ENCODE measurements at places on chromosomes 7 and 10.

- no peak for DNase-seq
Measured at GRCh38 chr7:111172564-111173257, 81.8 kb downstream of the LRRN3 start.

GRCh38 chr10:51066231-51066630 is 8.1 kb upstream of the PRKG1 start:
- DNase-seq = no peak

GRCh38 chr10:95429639-95430038 is 131.5 kb downstream of the SORBS1 start:
- DNase-seq = peak; percentile 95

DNA sequence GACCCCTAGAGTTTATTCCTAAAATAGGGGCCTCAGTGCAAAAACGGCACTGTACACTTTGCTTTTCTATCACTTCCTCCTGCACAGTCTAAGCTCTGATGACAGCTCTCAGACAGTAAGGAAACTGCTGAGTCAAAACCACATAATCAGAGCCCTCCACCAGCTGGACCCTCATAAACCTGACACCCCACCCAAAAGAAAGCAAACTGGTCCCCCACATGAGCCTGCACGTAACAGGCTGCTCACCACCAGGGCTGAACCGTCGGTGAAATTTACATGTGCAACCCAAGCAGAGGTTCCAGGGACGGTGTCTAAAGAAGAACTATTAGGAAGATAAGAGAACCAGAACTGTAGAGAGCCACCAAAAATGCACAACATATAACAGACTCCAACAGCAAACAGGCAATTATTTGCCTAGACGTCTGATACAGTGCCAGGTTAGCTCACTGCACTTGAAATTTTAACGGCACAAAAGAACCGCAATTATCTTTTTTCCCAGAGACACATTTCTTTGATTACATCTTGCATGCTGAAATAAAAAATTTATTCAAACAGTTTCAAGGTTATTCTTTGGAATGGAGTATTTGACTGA is 19.6 kb downstream of the SGMS1 start:
- no peak for DNase-seq

DNA sequence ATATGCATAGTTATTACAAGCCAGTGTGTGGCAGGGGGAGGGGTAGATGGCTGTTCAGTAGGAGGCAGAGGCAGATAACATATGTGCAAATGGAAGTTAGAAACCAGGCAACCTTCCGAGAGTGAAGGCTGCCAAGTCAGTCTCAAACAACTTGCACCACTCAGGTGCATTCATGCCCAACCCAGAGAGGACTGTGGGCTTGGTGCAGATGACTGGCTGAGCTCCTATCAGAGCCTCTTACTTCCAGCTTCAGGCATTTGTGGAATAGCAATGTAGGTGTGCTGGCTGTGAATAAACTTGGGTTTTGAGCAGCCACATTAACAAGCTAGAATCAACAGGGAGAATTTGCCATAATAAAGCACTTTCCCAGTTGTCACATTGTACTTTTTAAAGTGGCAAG is 789.8 kb downstream of the PHTF2 start:
- DNase-seq = no peak

GRCh38 chr10:113282564-113282963 is 270.3 kb upstream of the HABP2 start:
- no peak for DNase-seq

DNA sequence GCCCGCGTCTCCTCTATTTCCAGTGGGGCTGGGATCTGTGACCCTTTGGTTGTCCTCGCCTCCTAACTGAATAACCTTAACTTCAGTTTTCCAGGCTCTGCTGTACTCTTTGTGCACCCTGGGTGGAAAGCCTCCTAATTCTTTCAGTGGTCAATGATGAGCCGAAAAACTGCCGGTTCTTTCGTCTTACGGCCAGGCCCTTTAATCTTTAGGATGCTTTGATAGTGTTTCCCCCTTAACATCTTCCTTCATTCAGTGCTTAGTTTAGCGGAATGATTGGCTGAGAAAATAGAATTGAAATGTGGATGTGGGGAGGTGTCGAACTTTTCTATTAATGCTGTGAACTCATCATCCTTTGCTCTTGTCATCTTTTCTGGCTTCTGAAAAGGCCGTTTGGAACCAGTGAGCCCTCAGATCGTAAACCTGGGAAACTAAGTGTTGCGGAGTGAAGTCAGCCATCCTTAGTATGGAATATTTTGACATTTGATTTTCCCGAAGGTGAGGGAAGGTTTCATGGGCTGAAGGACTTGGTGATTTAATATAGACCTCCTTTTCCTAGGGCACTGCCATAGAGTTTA is 847 bp downstream of the GARS1 start:
- DNase-seq = no peak

DNA sequence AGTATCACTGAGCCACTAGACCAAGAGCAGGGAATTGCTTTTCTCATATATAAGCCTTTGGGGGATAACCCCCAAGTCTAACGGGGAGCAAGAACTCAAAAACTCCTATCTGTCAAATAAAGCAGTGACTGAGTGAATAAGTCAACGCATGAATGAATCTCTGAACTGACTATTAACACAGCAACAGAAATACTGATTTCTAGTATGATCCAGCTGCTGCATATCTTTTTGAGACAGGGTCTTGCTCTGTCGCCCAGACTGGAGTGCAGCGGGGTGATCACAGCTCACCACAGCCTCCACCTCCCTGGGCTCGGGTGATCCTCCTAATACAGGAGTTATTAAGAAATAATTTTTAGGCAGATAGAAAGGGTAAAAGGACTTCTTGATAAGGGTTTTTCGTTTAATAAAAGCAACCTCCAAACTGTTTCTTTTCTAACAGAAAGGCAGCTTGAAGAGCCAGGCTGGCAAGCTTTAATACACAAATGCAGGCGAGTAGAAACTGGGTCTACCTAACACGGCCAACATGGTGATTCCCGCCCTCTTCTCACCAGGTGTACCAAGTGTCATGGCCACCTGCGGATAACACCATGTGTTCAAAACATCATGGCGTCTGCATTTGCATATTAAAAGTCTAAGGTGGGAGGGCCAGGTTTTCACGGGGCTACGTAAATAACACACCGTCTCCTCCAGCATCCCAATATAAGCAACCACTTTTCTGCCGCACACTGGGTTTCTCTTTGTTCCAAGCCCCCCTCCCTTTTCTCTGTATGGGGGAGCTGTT is 631.9 kb downstream of the PARD3 start:
- DNase-seq = no peak

DNA sequence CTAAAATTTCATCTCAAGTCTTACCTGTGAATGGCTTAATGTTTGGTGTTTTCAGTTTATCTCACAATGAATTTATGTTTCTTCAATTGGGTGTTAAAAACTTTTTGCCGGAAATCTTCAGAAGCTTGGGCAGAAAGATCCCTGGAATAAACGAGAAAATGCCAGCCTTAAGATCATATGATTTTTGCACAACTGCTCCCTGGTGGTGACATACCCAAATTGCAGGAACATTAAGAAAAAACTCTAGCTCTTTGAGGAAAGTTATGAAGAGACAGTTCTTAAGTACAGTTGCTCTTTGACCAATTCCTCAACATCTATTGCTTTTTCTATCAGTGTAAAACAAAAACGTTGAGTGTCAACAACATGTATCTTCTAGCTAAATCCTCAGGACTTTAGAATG is 48.2 kb upstream of the CREB5 start:
- no peak for DNase-seq

- DNase-seq = no peak
Measured at GRCh38 chr10:43193496-43194080, 55.3 kb downstream of the CSGALNACT2 start.

DNA sequence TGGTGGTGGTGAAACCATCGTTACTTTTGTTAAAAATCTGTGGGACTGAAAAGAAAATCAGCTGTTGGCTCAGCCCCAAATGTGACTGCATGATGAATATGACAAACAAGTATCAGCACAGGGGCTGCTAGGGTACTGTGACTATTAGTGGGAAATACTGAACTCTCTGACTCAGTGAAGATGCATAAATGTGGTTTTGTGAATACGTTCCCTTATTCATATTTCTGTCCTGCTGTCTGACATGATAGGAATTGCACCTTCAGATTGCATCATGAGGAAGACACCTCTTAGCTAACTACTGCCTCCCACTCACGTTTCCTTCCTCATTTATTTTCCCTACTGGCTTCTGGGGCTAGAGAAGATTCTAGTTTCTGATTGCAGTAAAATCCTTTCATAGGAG is 1.4 kb downstream of the CLEC5A start:
- DNase-seq = peak; percentile 52

DNA sequence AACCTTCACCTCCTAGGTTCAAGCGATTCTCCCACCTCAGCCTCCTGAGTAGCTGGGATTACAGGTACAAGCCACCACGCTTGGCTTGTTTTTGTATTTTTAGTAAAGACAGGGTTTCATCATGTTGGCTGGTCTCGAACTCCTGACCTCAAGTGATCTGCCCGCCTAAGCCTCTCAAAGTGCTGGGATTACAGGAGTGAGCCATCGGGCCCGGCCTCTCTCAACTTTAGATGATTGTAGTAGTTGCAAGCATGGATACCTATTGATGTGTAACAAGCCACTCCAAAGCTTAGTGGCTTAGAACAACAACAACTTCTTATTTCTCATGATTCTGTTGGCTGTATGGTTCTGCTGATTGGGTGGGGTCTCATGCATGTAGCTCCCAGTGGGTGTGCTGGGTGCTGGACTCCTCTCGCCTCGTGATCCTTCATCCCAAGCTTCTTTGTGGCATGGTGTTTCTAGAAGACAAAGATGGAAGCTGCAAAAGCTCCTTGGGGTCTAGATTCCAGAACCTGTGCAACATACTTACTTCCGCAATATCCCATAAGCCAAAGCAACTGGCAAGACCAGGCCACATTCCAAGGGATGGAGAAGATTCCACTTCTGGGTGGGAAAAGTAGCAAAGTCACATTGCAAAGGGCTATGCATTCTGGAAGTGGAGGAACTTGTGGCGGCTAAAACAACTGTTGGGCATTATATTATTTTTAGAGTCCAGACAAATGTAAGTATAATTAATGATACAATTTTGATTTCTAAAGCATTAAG is 37.9 kb downstream of the SKIDA1 start:
- DNase-seq = no peak

DNA sequence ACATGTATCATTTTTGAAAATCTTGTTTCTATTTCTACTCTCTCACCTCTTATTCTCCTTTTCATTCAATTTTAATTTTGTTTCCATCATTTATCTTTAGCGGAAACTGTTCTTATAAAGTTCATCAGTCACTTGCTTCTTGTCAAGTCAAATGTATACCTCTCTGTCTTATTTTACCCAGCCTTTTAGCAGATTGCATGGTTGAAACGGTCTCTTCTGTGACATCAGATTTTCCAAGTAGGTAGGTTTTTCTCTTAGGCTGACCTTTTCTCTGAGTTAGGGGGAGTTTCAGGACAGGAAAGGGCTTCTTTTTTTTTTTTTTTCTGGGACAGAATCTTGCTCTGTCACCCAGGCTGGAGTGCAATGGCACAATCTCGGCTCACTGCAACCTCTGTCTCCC is 195.5 kb downstream of the CDK14 start:
- no peak for DNase-seq
